ENCODE measurements at places on chromosomes 5 and 9.

DNA sequence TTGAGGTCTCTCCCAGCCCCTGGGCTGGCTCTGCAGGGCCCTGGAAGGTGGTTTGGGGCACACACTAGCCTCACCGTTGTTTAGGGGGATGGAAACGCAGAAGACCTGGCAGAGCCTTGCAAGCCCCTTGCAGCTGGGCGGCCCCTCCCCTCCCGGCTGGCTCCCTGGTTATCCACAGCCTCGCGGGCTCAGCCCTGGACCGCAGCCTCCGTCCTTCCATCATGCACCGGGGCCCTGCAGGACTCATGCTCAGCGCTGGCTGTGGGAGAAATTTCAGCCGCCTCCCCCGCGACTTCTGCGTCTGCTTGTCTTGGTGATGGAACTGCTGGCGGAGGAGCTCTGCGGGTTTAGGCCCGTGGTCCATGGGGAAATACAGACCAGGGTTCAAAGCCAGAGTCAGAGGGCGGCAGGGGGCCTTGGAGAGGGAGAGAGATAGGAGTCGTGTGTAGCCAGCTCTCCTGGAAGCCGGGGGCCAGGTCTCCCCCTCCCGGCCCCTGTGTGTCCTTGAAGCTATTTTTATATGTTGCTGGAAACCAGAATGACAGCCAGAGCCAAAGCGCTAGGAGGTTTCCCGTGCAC, 75.8 kb upstream of the IER5L start:
- DNase-seq: no peak

DNA sequence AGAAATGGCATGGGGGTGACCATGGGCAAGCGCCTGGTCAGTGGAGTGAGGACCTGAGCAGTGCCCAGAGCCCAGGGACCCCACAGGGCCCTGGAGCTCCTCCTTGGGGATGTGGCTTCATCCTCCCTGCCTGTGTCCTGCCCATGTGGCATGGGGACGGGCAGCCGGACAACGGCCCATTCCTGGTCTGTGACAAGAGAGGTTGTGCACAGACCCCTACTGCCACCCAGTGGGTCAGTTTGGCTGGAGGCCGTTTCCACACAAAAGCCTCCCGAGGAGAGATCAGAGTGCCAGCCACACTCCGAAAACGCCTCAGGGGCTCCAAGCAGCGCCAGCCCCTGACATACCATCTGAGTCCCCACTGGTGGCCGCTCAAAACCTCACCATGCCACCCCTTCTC, 19.8 kb downstream of the SLC6A18 start:
- no peak for DNase-seq

DNA sequence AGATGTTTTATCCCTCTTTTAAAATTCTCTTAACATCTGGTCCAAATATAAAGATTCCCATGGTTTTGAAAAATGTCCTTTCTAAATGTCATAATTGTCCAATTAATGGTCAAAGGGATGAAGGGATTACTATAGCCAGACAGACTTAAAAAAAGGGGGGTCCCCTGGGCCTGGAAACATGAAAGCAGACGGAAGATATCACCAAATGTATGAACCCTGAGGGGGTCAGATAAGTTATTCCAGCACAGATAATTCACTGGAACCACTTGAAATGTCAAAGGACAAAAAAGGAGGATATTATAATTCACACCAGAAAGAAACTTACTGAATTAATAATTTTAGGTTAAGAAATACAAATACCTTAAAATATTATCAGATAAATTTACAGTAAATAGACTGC, 155.8 kb downstream of the SEMA5A start:
- DNase-seq: no peak

DNA sequence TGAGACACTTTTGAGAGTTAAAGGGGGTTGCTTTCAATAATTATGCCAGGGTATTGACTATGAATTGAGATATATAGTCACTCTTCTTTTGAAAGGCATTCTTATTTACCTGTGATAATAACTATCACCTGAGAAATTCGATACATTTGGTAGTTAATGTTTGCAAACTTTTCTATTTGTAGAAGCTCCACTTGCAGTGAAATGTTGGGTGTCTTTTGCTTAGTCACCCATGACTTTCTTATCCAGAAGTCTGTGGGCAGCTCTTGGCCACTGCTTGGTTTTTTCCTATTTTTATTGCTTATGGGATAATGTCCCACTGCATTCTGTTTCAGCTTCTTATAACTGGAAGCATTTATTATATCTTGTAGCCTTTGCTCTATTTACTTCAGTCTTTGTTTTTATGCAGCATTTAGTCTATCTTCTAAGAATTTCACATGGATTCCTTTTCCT, 3.9 kb downstream of the MACIR start:
- DNase-seq: no peak

GRCh38 chr5:142853682-142854081, 83.5 kb downstream of the ARHGAP26 start:
- DNase-seq: no peak

- no peak for DNase-seq
Observed at GRCh38 chr9:107176436-107177151, 106.5 kb upstream of the RAD23B start.

DNA sequence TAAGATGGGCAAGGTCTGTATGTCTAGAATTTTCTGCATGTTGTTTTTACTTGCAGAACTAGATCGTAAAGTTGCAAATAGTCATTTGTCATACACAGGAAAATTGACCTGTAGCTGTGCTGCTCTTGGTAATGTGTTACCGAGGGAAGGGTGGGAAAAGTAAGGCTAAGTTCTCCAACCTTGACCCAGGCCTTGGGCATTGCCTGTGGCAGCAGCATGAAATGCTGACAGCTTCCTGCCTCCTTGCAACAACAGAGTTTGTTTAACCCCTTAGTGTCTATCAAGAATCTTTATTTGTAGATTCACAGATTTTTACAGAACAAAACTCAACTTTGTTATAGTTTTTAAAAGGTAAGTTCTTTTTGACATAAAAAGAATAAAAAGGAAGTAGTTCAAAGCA, 48.3 kb downstream of the ERCC6L2 start:
- DNase-seq: no peak

- no peak for DNase-seq
Observed at GRCh38 chr5:142569905-142570304, 116.0 kb downstream of the FGF1 start.

DNA sequence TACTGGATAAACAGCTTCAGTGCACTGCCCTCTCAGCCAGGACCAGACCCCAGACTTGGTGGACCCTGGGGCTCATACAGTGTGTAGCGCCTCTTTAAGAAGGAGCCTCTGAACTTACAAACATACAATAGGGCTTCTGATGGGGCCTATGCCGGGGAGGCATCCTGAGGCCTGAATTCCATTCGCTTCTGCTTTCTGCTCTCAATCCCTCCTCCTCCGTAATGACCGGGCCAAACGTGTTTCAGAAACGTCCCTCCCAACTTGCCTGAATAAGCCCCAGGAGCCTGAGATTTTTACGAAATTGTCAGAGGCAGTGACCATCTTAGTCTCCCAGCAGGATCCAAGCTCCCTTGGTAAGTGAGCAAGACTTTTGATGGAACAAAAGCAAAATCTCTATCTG, 128.1 kb upstream of the BOD1 start:
- no peak for DNase-seq

DNA sequence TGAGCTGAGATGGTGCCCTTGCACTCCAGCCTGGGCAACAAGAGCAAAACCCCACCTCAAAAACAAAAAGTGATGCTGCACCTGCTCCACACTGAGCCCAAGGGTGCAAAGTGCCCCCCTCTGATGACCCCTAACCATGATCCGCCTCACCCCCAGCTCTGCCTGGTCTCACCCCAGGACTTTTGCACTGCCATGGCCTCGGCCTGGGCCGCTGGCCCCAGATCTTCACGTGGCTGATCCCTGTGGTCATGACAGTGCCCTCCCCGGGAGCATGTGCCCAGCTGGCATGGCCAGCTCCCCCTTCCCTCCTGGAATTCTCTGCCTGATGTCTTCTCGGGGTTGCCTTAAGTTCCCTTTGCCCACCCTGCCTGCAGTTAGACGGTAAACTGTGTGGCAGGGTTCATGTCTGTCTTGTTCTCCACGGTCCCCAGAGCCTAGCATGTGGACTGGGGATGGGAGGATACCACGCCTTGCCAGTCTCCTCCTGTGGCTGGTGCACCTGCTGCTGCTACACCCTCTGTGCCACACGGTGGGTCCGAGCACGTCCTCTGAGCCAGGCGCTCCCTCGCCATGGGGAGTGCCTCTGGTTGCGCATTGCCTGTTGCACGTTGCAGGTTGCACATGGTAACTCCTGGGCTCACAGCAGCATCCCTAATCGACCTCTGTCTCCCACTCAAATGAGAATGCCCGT, 77.4 kb upstream of the PPP1R26 start:
- no peak for DNase-seq

DNA sequence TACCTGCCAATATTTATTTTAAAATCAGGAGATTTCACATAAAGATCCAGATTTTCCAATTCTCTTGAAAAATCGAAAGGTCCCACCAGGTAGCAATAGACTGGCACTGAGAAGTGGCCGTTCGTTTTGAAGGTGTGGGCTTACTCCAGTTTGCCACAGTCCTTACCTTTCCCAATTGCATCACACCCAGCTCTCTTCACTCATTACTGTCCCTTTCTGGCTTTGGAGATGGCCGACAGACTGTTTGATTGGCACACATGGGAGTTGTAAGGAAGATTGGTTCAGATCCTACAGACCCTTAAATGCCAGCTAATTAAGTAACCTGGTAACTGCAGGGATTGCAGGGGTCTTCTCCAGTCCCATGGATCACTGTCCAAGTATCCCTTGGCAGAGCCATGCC, 68.7 kb upstream of the LARP1 start:
- DNase-seq: no peak

DNA sequence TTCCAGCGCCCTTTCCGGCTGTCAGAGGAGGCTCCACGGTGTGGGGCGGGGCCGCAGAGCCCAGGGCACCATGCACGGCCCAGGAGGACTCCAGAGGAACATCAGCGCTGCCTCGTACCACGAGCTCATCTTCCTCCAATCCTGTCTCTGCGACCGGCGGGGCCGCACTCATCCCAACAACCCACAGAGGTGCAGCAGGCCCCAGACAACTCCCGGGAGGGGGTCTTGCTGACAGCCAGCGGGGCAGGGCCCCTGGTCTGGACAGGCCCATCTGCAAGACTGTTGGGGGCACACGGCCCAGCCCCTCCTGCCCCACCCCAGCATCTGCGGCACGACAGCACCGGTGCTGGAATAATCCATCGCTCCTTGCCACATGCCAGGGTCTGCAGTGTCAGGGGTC, 88.8 kb downstream of the OLFM1 start:
- no peak for DNase-seq

- DNase-seq: no peak
Observed at GRCh38 chr5:137389042-137389441, 110.1 kb downstream of the SPOCK1 start.

DNA sequence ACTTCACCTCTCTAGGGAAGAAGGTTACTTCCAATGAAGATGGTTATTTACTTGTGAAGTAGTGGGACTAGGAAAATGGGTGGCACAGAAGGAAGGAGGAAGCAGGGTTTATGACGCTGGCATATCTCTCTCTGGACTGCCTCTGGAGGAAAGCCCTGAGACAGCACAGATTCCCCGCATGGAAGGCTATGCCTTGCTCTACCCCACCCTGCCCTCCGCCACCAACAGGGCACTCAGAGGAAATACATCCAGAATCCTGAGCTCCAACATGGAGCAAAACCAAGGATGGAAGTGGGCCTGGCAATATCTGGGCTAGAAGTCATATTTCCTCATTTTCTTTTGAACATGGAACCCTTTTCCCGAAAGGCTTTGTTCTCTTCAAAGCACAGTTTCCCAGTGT, 346.9 kb downstream of the ZSWIM6 start:
- DNase-seq: no peak

- DNase-seq: no peak
Observed at GRCh38 chr5:178683783-178684182, 46.7 kb downstream of the ZNF354A start.

GRCh38 chr9:128771094-128771721, 519 bp downstream of the ZER1 start:
- no peak for DNase-seq

GRCh38 chr5:55672477-55672911, 39.6 kb downstream of the SLC38A9 start:
- no peak for DNase-seq

DNA sequence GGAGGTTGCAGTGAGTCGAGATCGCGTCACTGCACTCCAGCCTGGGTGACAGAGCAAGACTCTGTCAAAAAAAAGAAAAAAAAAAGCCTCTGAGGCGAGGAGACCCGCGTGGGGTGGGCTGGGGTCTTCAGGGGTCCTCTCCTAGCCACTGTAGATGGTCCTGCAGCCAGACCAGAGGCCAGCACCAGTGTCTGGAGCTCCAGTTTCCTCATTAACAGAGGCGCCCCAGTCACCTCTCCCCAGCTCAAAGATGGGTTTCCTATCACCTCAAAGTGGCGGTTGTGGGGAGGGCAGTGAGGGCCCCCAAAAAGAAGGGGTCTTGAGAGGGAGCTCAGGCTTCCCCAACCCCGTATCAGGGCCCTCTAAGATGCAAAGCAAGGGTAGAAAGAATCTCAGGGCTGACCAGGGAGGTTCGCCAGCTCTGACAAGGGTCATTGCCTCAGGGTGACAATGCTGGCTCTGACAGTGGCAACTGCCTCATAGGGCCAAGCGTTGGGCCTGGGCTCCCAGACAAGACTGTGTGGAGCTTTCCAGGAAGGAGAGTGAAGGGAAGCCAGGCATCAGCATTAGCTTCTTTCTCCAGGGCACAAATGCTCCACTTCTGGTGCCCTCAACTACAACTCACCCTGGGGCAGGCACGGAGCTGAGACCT, 15.0 kb downstream of the STK10 start:
- DNase-seq: no peak

- no peak for DNase-seq
Observed at GRCh38 chr5:148928141-148928540, 101.7 kb downstream of the ADRB2 start.

DNA sequence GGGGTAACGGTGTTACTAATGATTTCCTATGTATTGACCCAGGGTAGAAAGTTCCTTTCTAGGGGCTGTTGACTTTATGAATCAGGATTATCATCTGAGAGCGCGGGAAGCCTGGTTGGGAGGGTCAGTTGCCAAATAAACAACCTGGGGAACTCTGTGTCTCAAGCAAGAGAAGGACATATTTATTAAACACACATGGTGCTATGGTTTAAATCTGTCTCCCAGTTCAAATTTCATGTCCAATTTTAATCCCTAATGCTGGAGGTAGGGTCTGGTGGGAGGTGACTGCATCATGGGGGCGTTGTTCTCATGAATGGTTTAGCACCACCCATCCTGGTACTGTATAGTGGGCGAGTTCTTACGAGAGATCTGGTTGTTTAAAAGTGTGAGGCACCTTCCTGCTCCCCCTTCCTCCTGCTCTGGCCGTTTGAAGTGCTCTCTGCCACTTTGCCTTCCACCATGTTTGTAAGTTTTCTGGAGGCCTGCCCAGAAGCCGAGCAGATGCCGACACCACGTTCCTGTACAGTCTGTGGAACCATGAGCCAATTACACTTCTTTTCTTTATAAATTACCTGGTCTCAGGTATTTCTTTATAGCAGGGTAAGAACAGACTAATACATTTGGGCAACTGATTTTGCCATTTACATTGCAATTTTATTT, 19.7 kb upstream of the GAS1 start:
- DNase-seq: no peak

GRCh38 chr5:52859628-52860027, 71.9 kb downstream of the ITGA1 start:
- no peak for DNase-seq

GRCh38 chr9:111928359-111928720, 31.7 kb downstream of the UGCG start:
- no peak for DNase-seq

Measured in stimulated activated CD4-positive, alpha-beta T cell treated with anti-CD3 and anti-CD28 coated beads, Interleukin-4, amount 100 ng/mL, for 1 hour (primary cell).